Activated gamma-delta T cell (primary cell): ENCODE measurements at places on chromosomes 6 and 20.

GRCh38 chr20:38599410-38599882 is 2.2 kb upstream of the ARHGAP40 start:
- no peak for DNase-seq

GRCh38 chr6:16688984-16689636 is 72.2 kb downstream of the ATXN1 start:
- no peak for DNase-seq

DNA sequence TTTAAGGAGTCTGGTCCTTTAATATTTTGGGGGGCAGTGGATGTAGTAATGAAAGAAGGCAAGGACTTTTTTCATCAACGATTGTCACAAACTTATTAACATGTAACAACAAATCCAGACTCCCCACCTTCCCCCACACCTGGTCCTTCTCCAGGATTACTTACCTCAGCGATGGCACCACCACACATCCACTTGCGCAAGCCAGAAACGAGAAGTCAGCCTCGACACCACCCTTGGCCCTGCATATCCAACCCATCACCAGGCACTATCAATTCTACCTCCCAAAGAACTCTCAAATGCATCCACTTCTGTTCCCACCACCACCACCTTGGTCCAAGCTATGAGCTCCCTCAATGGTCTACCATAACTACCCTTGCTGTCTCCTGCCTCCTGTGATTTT is 6.6 kb downstream of the EZR start:
- no peak for DNase-seq

- no peak for DNase-seq
Observed at GRCh38 chr6:135586844-135587243, 89.3 kb upstream of the AHI1 start.

- no peak for DNase-seq
Observed at GRCh38 chr6:112040956-112041355, 12.9 kb upstream of the CCN6 start.

GRCh38 chr20:48041078-48041780 is 255.9 kb upstream of the SULF2 start:
- no peak for DNase-seq

- DNase-seq: no peak
Observed at GRCh38 chr6:107353773-107354382, 105.5 kb downstream of the PDSS2 start.

DNA sequence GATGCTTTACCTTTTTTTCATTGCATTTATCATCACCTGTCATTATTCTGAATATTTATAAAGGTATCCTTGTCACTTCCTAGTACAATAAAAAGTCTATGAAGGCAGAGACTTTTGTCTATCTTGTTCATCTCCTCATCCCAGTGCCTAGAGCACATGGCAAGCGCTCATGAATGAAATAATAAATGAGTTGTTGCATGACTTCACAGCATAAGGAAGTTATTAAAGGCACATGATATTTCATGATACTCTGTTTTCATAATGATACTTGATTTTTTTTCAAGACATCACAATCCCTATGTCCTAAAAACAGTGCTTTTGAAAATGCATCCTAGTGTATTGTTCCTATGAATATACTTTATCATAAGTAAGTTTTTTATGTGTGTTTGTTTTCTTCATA is 310.6 kb upstream of the RSPO3 start:
- no peak for DNase-seq

- no peak for DNase-seq
Observed at GRCh38 chr6:36949636-36950035, 4.9 kb upstream of the PI16 start.

DNA sequence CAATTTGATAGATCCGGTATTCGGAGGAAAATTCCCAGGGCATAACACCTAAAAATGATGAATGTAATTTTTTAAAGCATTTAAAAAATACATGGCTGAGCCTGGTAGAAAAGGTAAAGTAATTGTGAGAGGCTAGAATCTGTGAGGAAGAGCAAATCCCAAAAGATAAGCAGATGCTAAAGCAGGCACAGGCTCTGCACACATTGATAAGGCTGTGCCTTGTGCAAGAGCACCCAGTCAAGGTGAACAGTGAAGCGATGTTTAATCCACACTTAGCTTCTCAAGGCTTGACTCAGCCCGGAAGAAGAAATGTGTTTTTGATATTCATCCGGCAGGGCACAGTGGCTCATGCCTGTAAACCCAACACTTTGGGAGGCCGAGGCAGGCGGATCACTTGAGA is 5.1 kb upstream of the EPB41L2 start:
- no peak for DNase-seq

DNA sequence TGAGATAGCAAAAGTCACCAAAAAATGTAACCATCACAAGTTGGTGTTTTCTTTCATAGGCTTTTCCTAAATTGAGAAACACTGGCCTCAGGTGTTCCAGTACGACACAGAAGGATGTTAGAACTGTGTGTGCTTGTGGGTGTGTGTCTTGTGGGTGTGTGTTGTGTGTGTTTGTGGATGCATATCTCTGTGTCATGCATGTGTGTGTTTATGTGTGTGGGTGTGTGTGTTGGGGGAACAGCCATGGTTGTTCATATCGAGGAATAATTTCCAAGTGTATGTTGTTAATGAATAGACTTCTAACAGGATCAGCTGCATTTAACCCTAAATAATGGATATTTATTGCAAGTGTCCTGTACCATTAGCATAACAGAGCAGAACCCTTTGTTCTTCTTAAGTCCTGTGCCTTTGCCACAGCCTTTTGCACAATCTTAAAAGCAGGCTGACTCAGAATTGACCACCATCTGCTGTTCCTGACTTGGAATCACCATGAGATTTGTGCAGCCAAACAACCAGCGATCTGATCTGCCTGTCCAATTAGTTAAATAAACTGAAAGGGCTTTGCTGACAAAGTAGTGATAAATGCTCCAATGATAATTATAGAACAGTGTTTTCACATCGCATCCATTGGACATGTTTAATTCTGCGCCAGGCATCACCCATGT is 7.6 kb downstream of the CD93 start:
- DNase-seq: no peak

DNA sequence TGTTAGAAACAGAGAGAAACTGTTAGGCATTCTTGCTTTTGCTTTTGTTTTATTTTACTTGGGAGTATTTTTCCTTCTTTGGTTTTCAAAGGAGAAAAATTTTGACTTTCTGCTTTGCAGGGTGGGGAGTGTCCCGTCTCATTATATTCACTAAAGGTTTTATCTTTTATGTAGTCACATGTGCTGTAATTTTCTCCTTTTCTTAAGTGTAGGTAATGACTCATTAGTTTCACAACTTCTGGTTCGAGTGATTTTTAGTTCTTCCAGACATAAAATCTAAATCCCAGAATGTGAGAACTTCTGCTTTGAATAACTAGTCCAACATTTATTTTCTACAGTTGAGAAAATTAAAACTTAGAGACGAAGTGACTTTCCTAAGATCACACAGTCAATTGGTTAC is 37.7 kb downstream of the ADGRF1 start:
- DNase-seq: no peak

- no peak for DNase-seq
Observed at GRCh38 chr6:100806296-100806695, 74.8 kb downstream of the ASCC3 start.

GRCh38 chr20:16368645-16369292 is 204.5 kb downstream of the KIF16B start:
- DNase-seq: no peak

GRCh38 chr6:53066874-53067706 is 1.9 kb downstream of the FBXO9 start:
- DNase-seq: no peak

DNA sequence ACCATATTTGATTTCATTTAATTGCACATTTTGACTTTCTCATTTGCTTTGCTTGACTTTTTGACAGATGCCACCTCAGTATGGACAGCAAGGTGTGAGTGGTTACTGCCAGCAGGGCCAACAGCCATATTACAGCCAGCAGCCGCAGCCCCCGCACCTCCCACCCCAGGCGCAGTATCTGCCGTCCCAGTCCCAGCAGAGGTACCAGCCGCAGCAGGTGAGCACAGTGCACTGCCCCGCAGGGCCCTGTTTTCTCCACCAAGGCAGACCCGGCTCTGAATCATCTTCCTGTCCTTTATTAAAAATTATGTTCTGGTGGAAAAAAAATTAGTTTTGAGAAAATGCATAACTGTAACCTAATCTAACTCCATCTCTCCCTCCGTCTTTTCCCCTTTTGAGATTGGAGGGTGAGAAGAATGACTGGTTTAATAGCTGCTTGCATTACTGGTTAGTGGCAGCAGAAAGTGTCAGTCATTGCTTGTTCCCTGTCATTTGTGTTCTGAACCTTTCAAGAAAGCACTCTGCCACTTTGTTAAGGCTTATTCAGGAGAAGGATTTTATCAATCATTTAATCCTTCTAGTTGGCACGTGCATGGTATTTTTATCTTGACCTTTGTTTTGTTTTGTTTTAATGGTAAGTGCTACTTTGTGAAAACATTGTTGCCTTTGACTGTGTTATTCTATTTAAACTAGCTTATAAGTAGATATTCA is 124.3 kb downstream of the ARID1B start:
- no peak for DNase-seq

GRCh38 chr6:42452171-42453030 is 675 bp upstream of the TRERF1 start:
- peak; percentile 22 for DNase-seq

GRCh38 chr20:50758469-50758868 is 27.1 kb downstream of the PARD6B start:
- DNase-seq: no peak

DNA sequence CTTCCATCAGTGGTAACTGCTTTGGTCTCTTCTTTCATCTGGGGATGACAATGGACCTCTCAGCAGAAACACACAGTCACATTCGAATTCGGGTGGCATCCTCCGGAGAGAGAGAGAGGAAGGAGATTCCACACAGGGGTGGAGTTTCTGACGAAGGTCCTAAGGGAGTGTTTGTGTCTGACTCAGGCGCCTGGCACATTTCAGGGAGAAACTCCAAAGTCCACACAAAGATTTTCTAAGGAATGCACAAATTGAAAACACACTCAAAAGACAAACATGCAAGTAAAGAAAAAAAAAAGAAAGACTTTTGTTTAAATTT is 6.1 kb downstream of the EDN1 start:
- no peak for DNase-seq

GRCh38 chr6:79764747-79765146 is 133.6 kb downstream of the SH3BGRL2 start:
- DNase-seq: no peak

GRCh38 chr6:166862287-166862977 is 93.9 kb downstream of the RNASET2 start:
- DNase-seq: peak; percentile 19

GRCh38 chr20:40963505-40963845 is 65.1 kb upstream of the TOP1 start:
- no peak for DNase-seq

- DNase-seq: no peak
Observed at GRCh38 chr6:43993881-43994523, 133.2 kb downstream of the MRPL14 start.

- no peak for DNase-seq
Observed at GRCh38 chr6:16683641-16684194, 77.5 kb downstream of the ATXN1 start.

DNA sequence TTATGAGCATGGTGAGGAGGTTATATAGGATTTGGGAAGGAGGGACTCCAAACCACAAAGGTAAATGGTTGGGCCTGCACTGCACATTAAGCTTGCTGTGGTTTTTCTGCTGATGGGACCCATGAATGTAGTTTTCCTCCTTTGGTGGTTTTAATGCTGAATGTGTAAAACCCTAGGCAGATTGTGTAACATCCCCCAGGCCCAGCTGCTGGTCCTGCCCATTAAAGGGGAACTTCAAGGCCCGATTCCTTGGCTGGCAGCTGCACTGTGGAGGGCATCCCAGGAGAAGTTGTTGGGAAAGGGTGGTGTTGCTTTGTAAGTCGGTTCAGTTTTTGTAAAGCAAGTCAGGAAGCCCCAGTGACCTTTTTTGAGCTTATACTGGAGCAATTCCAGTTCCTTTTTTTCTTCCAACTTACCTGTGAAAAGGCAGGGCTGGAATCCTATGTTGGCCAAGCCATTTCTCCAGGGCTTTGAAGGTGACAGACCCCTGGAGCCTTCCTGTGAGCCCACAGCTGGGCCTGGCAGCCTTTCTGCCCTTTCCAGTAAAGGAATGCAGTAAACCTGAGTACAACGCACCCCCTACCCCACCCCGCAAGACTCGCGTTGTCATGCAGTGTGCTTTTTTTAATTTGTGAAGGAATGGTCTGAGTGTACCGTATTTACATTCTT is 43.1 kb upstream of the NAA20 start:
- DNase-seq: no peak

GRCh38 chr20:63114006-63114692 is 101.8 kb downstream of the YTHDF1 start:
- DNase-seq: no peak

GRCh38 chr6:166167258-166167731 is 356 bp downstream of the TBXT start:
- DNase-seq: no peak

- no peak for DNase-seq
Observed at GRCh38 chr6:166904101-166904746, 52.1 kb downstream of the RNASET2 start.

- DNase-seq: no peak
Observed at GRCh38 chr6:152948150-152948768, 34.6 kb downstream of the FBXO5 start.

DNA sequence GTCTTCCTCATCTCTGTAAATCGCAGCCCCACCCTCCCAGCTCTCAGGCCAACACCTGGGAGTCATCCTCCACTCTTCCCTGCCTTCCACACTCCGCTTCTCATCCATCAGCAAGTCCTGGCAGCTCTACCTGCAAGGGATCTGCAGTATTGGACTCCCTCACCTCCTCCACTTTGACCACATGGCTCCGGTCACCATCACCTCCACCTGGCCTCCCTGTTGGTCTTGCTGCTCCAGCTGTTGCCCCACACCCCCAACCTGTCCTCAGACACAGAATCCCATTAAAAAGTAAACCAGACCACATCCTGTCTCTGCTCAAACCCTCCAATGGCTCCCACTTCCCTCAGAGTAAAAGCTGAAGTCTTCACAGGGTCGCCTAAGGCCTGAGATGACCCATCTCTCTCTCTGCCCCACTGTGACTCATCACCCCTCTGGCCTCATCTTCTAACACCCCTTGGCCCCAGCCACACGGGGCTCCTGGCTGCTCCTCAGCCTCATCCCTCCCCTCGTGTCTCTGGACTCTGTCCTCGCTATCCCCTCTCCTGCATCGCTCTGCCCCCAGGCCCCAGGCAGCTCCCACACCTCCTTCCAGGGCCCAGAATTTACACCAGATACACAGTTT is 185.1 kb upstream of the SULF2 start:
- DNase-seq: no peak

DNA sequence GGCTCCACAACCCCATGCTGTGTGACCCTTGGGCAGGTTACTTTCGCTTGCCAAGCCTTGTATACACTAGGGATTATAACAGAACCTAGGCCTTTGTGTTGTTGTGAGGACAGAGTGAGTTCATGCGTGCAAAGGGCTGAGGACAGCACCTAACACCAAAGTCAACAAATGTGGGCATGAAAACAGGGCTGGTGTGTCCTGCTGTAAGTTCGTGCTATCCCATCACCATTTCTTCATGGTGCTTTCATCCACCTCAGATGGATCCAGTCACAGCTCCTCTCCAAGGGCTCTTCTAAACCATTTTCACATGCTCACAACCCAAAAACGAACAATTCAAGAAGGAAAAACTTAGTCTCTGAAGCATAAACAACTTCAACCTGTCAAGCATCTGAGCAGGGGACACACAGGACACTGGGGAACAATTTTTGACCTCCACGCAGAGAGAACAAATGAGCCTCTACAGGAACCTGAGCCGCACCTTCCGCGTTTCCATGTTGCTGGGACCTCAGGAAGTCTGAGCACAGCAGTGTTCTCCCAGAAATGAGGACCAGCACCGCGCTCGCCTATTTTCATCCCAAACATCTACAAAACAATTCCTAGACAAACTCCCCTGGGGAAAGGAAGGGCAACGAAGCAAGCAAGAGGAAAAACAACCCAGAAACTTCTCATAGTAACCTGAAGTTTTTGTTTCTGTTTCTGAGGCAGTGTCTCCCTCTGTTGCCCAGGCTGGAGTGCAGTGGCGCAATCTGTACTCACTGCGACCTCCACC is 3.1 kb downstream of the LRP11 start:
- no peak for DNase-seq
